ENCODE measurements at places on chromosomes 1 and 21.

DNA sequence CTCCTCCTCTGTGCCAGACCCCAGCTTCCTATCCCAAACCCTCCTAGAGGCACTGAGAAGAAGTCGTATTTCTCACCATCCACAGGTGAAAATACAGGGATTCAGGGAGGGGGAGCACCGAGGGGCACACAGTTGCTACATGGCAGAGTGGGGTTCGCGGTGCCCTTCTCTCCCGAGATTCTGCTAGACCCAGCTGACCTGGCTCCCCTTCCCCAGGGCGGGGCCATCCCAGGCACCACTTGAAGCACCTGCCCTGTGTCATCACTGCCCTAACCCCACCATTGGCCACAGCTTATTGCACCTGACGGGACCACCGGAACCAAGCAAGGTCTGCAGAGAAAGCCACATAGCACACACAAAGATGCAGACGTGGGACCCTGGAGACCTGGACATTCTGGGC lies 30.5 kb downstream of the SDC3 start:
- DNase-seq, result no peak

GRCh38 chr1:54806931-54807611 lies 5.9 kb upstream of the TTC22 start:
- DNase-seq, result no peak

- no peak for DNase-seq
These were observed 24.0 kb upstream of the PADI6 start for GRCh38 chr1:17347769-17348592.

DNA sequence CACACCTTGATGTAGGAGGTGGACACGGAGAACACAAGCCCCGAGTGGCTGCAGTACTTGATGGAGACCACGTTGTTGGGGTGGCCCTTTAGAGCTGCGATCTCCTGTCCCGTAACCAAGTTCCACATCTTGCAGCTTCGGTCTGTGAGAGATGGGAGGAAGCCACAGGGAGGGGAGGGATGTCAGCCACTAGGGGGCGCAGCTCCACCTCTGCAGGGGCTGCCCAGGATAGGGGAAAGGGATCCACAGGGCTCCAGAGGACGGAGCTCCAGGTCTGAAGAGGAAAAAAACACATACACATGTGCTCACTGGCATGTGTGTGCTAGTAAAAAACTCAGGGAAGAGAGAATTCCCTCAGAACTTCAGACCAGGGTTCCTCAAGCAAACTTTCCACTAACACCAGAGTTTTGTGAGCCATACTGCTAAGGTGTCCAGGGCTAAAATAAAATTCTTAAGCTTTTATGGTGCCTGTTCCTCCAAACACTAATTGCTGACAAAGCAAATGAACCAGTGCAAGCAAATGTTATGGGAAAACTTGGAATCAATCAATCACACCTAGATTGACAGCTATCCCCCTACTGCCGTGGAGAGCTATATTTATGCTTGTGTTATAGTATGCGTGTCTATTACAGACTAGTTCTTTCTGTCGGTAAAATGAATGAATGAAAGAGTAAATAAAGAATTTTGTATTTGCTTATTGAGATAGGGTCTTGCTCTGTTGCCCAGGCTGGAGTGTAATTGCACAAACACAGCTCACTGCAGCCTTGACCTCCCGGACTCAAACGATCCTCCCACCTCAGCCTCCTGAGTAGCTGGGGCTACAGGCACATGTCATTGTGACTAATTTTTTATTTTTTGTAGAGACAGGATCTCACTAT lies 43.7 kb downstream of the KIF21B start:
- no peak for DNase-seq

GRCh38 chr1:231465051-231465450 lies 43.0 kb upstream of the EGLN1 start:
- no peak for DNase-seq

DNA sequence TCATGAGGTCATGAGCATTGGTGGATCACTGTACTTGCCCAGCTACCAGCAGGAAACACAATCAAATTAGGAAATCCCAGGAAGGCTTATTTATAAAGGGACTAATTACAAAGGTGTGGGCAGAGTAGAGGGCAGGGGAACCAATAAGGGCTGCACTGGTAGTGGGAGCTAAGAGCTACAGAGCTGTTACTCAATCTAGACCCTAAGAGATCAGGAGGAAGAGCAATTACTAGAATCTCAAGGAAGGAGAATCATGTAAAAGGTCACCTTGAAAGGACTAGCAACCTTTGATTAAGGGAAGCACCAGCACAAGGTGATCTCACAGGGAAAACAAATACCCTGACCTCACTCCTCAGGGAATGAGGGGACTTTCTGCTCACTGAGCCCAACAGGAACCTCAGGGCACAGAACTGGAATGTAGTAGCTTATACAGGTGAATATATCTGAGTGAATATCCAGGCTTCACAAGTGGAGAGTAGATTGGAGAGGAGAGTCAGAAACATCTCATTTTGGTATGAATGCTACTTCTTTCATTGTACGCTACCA lies 66.8 kb downstream of the SAMSN1 start:
- DNase-seq, result no peak

GRCh38 chr1:180951186-180951745 lies 38.6 kb downstream of the KIAA1614 start:
- DNase-seq, result no peak

GRCh38 chr1:15970911-15971310 lies 5.0 kb downstream of the ZBTB17 start:
- no peak for DNase-seq

DNA sequence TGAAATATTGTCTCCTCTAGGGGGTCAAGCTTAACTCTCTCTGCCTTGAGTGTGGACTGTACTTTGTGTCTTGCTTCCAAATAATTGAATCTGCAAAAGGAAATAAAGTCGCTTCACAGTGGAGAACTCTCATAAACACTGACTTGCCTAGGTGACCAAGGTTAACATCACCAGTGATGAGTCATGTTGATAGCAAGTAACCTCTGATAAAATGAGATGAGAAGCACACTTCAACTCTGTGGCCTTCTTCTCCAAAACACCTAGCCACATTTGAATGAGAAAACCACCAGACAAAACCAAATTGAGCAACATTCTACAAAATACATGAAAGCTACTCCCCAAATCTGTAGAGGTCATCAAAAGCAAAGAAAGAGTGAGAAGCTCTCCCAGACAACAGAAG lies 37.6 kb downstream of the PDE4B start:
- DNase-seq, result no peak

GRCh38 chr1:106969731-106970130 lies 86.7 kb upstream of the PRMT6 start:
- DNase-seq, result no peak

DNA sequence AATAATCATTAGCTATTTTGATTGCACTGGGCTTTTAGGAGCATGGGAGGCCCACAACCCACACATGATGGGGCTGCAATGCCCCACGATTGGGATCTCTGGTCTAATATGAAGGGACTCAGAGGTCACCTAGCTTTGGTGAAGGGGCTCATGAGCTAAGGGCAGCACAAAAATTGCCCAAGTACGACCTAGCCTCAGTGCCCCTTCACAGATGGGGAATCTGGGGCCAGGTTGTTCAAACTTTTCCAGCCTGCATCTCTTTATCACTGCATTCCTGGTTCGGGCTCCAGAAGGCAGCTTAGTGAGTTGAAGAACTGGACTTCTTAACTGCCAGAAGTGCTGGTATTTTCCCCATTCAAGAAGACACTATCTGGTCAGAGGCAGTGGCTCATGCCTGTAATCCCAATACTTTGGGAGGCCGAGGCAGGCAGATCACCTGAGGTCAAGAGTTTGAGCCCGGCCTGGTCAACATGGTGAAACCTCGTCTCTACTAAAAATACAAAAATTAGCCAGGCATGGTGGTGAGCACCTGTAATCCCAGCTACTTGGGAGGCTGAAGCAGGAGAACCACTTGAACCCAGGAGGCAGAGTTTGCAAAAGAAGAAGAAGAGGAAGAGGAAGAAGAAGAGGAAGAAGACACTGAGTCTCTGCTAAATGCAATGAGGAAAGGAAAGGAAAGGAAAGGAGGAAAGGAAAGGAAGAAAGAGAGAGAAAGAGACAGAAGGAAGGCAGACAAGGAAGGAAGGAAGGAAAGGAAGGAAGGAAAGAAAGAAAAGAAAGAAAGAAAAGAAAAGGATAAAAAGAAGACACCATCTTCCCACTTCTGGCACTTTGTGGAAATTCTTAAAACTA lies 258.5 kb upstream of the IRF2BP2 start:
- DNase-seq, result no peak

DNA sequence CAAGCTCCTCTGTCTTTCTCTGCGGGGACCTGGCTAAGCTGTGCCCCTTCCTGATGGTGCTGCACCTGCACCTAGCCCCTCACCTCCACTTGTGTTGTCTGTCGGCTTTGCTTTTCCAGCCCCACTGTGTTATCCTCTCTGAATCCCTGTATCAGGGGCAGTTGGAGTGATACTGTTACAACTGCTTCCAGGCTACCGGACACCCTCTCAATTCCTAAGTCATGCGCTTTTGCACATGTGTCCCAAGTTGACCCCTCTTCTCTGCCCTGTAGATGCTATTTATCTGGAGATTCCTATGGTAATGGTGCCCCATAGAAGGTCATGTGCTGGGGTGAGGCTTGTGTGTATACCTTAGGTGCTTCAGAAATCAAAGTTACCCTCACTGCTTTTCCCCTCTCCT lies 58.9 kb downstream of the TBCE start:
- DNase-seq, result no peak

GRCh38 chr1:223792046-223792445 lies 53.7 kb downstream of the TP53BP2 start:
- DNase-seq, result no peak

DNA sequence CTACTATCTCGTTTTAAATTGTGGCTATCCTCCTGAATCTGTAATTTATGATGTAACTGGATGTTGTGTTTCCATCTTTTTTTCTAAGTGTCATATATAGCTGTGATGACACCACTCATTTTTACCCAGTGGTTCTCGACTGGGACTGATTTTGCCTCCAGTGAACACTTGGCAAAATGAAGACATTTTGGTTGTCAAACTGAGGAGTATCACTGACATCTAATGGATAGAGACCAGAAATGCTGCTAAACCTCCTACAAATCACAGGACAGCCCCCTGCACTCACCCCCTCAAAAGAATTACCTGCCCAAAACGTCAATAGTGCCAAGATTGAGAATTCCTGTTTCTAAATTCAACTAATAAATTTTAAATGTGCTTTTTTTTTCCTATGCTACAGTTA lies 1.9 kb downstream of the TRMT13 start:
- no peak for DNase-seq

DNA sequence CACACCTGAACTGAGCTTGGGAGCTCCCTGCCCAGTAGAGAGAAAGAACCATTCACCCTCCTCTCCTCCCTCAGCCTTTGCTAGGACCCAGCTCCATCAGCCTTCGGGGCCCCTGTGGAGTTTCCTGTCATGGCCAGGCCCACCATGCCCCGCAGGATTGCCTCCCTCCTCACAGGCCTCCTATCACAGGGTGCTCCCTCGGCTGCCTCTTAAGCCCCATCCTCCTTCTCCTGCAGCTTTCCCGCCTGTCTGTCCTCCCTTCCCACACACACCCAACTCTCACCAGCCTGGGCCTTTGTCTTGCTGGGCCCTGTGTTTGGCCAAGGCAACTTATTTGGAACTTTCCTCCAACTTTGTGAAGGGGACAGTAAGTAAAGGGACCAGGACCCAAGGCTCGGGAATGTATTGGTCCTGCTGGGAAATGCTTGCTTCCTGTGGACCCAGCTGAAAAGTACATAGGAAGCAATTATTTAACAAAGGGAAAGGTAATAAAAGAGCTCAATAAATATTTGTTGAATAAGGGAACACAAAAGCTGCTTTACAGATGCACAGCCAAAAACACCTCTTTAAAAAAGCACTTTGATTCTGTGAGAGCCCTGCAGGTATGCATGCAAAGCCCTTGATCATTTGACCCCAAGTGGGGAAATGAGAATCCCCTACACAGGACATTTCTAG lies 31.6 kb upstream of the TENT5C start:
- no peak for DNase-seq

GRCh38 chr1:221839782-221840395 lies 98.0 kb upstream of the DUSP10 start:
- no peak for DNase-seq

DNA sequence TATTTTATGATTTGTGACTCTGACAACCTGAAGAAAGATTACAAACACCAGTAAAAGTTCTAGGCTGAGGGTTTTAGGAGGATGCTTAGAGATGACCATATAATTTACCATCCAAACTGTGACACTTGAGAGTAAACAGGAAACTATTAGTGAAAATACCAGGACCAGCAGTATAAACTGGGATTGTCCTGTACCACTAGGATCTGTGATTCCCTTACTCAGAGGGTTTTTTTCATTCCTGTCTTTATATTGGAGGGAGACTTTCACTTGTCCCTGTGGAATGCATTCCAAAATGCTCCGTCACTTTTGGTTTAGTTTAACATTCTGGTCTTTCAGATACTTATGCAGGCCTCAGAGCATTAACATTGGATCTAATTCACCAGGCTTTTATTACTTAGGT lies 482.9 kb downstream of the PTBP2 start:
- DNase-seq, result no peak

DNA sequence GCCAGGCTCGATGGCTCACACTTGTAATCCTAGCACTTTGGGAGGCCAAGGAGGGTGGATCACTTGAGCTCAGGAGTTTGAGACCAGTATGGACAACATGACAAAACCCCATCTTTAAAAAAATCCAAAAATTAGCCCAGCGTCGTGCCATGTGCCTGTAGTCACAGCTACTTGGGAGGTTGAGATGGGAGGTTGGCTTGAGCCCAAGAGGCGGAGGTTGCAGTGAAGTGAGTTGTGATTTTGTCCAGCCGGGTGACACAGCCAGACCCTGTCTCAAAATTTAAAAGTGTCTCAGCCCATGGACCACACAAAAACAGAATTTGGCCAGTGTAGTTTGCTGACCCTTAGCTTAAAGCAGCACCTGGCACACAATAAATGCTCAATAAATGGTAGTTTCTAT lies 11.3 kb upstream of the TACSTD2 start:
- no peak for DNase-seq

DNA sequence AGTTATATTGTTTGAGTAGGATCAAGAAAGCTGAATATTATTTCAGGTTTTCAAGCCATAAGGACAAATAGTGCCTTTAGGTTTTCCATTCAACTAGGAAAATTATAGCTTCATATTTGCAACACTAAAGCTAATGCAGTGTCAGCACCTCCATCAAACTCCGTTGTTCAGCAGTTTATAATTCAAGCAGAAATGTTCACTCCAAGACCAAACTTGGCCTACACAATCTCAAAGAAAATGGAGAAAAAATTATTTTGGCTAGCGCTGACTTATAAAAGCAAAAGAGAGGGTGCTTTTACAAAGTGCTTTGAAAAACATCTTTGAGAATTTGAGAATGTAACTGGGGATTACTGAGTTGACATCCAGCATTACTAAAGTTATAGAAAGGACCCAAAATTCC lies 1.4 kb downstream of the SPAG17 start:
- DNase-seq, result no peak

Measured in cortex of kidney (tissue), 1 donor.